ENCODE measurements at places on chromosomes 12 and 14. TPM values are rescaled to one million over a fixed set of nuclear protein-coding genes. Genes with fewer than 3 reads are reported as not detected.

The CRIP2 gene
- total RNA-seq: 117 TPM

The NPAS3 gene
- total RNA-seq: 23.2 TPM

The SYCP3 gene
- total RNA-seq: 0.20 TPM

The DHH gene
- total RNA-seq: 8.1 TPM

GRCh38 chr12:42590330-42590934 is 886 bp upstream of the PRICKLE1 start:
- DNase-seq: no peak

- no peak for DNase-seq
These were observed 343.4 kb downstream of the ADAMTS20 start for GRCh38 chr12:43208627-43209026.

GRCh38 chr14:36394593-36394992 is 74.2 kb upstream of the MBIP start:
- DNase-seq: no peak

- DNase-seq: peak; percentile 80
These were observed 266.9 kb downstream of the KTN1 start for GRCh38 chr14:55846826-55847446.

GRCh38 chr12:46693034-46693433 is 132.8 kb downstream of the SLC38A4 start:
- DNase-seq: no peak
